ENCODE measurements at places on chromosomes 11 and 22. TPM values are rescaled to one million over a fixed set of nuclear protein-coding genes. Genes with fewer than 3 reads are reported as not detected.

The RIMBP3C gene
- 0.04 TPM for polyA plus RNA-seq

The ELF5 gene
- not detected for polyA plus RNA-seq

DNA sequence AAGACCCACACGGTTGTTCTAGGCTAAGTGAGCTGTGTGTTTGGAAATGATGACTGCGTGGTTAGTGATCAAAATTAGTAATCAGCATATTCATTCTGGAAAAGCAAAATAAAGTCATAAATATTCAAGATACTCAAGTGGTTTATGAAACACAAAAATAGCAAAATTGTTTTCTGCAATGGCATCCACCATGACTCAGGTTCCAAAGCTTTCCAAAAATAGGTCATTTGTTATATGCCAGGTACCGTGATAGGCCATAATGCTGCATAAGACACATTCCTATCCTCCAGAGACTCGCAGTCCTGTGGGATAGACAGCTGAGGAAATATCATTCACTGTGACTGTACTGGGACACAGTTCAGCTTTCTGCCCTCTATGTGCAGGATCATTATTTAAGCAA, 2.4 kb upstream of the ATL3 start:
- DNase-seq = no peak

GRCh38 chr11:88089134-88089533, 86.1 kb downstream of the RAB38 start:
- no peak for DNase-seq

DNA sequence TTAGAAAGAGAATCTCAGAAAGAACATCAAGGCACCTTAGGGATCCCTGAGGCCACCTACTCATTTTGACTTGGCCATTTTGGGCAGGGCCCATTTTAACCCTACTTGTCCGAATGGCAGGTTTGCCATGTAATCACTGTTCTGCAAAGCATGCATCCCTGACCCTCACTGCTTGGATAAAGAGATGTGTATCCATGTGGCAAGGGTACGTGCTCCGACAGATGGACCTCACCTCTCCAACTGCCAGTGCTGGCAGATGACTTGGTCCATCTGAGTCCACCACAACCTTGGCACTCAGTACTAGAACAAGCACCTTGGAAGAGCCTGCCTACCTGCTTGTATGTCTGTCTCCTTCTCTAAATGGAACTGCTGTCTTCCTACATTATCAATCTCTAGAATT, 139.4 kb downstream of the SPATA19 start:
- no peak for DNase-seq

DNA sequence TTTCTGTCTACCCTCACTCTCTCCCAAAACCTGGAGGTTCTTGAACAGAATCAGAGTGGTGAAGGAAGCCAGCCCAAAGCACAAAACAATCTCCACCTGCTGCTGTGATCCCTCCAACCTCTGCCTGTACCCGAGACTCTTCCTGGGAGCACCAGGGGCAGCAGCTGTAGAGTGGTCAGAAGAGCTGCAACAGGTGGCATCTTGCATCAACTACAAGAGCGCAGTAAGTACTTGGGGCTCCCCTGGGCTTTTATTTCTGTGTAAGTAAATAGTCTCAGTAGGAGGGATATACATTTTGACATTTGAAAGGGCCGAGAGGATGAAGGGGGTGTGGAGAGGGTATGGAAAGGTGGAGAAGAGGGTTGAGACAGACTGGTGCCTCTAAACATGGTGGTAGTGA, 8.3 kb upstream of the UBQLNL start:
- DNase-seq = no peak

DNA sequence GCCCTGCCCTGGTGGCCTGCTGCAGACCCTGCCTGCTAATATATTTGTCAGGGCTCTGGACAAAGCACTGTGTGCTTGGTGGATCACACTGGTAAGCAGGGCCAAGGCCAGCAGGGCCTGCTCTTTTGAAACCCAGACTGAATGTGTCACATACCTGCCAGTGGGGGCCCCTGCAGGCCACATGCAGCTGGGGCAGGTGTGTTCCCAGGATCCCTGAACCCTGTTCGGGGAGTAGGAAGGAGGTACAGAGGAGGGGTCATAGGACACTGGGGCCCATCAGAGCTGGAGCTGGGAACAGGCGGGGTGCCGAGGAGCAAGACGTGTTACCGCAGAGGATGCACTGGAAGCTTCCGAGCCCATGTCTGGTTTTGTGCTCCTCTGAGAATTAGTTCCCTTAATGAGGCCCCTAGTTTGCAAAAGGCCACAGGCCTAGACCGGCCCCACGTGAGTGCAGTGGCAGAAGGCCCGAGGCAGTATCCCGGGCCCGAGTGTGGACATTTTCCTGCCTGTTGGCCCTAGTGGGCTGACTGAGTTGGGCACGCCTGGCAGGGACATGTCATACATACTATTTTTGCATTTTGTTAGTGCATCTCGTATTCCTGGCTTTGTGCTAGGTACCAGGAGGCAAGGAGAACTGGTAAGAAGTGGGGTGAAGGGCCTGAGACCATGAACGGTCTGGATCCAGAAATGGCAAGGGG, 11.2 kb upstream of the ACR start:
- DNase-seq = no peak

GRCh38 chr11:14612694-14613093, 30.9 kb upstream of the PDE3B start:
- DNase-seq = peak; percentile 67

GRCh38 chr11:76665921-76666351, 4.6 kb downstream of the LRRC32 start:
- no peak for DNase-seq

GRCh38 chr22:34587357-34588356, 478.3 kb upstream of the ISX start:
- no peak for DNase-seq

GRCh38 chr11:46346886-46347636, at the start of gene DGKZ:
TSS of gene DGKZ (plus strand) at chr11:46347463. CDS start at chr11:46347660, 197 bp downstream.
- DNase-seq = peak; percentile 85

DNA sequence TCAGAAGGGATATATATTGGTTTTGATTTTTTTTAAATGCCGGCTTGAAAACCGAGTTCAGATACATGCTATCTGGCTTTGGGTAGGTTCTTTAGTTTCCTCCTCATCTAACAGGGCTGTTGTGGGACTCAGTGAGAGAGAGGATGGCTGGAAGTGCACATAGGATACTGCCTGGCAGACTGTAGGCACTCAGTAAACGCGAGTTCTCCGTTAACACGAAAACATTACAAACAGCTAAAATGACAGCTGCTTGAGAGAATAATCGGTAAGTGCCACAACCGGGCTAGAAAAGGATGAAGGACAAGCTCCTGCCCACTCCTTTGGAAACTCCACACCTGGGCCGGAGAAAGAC, 369 bp downstream of the XRRA1 start:
- DNase-seq = no peak

DNA sequence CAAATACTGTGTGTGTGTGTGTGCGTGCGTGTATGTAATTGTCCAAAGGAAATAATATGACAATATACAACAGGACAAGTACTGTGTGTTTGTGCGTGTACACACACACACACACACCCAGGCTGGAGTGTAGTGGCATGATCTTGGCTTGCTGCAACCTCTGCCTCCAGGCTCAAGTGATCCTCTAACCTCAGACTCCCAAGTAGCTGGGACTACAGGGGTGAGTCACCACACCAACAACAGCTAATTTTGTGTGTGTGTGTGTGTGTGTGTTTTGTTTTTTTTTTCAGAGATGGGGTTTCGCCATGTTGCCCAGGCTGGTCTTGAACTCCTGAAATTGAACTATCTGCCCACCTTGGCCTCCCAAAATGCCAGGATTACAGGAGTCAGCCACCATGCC, 61.5 kb downstream of the NUP98 start:
- no peak for DNase-seq

DNA sequence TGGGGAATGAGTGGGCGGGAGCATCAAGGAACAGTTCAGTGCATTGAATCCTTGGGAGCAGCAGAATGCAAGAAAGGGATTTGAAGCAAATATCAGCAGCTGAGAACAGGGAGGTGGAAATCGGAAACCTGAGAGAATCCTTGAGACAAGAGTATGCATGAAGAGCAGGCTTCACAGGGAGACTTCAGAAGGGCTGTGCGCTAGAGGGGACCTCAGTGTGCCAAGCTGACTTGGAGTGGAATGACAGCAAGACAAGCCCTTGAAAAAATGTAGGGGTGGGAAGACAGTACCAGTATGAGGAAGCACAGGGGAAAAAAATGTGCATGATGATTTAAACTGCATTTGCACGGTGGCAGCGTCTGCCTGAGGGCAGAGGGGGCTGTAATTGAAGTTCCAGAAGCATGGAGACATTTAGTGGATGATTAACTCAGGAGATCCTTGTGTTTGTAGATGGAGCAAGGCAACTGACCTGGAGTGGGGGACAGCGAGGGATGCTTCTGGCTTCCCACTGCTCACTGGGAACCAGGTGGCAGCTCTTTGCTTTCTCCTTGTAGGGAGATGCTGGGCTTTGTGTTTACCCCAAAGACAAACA, 204.9 kb upstream of the PLET1 start:
- DNase-seq = no peak

DNA sequence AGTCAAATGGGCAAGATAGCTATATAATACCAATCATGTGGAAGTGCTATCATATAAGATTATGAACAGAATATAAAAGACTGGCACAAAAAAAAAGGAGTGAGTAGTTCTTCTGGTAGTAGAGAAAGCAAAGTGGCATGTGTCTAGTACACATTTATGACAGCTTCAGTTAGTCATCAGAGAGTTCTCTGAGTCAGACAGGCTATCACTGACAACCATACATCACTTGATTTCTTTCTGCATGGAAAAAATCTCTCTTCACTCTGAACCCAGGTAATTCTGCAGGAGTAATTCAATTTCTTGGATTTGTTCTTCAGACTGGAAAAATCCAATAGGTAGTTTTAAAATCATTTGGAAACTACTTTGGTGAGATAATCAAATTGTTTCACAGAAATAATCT, 286.8 kb upstream of the ANO3 start:
- no peak for DNase-seq

GRCh38 chr11:87076874-87077429, 39.2 kb downstream of the TMEM135 start:
- DNase-seq = no peak

DNA sequence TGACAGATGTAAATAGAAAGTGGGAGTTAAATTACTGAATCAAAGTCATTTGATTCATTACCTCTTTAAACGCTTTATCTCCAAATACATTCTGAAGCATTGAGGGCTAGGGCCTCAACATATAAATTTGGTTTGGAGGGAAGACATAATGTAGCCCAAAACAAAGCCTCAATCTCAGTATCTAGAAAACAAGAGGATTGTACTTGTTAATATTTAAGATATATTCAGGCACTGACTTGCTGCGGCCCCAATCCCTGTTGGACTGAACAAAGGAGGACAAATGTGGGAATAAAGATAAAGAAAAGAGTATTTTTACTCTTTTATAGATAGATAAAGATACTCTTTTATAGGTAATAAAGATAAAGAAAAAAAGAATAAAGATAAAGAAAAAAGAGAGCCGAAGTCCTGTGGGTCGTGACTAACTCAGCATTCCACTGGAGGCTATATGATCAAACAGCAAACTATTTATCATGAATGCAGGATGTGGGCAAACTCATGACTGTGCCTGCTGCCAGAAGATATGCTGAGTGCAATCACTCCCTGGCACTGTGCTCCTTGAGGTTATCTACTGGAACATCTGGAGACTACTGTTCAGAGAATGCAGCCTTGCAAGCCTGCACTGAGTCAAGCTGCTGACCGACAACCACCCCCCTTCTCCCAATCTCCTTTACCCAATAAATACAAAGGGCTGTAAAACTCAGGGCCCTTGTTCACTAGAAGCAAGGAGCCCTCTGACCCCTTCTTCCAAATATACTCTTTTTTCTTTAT, 6.9 kb downstream of the OR10V1 start:
- peak; percentile 73 for DNase-seq

All from large intestine (tissue), 12 donors.